ENCODE measurements at places on chromosomes 5 and 9.

DNA sequence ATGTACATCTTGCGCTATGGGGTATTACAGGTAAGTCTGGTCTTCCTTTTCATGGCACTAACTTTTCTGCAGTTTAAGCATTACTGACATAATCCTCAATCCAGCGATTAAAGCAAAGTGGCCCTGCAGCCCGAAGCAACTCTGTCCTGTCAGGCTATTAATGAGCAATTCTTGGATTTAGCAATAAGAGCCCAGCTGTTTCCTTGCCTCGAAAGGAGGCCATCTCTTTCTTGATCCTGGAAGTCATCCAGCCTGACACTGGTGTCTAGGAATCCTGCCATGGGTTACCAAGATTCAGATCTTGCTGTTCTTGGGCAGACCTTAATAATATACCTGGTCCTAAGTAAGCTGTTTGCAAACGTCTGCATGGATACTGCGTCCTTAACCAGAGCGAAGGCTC lies 102.0 kb downstream of the RFK start:
- DNase-seq: no peak

GRCh38 chr9:72361217-72361616 lies 3.8 kb downstream of the ZFAND5 start:
- DNase-seq: no peak

GRCh38 chr9:80646211-80646610 lies 1043.1 kb downstream of the TLE1 start:
- no peak for DNase-seq

DNA sequence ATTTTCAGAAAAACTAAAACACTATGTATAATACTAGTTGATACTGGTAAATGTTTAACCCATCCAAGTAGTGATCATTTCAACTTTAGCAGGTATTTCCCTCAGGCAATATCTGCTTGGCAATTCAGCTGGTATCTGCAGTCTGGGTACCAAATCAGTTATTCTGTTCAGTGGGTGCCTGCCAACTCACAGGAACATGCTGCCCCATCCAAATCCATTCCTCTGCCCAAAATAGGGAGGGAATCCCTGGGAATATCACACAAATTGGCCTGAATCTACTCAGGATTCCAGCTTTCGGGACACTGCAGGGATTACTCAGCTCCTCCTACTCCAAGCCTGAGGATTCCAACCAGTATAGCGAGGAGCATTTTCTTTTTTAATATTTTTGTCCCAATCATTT lies 61.7 kb upstream of the PDE4D start:
- no peak for DNase-seq

GRCh38 chr9:123359106-123359505 lies 3.1 kb downstream of the CRB2 start:
- DNase-seq: no peak

- no peak for DNase-seq
Measured at GRCh38 chr5:43601454-43602260, 1.3 kb upstream of the NNT start.

- DNase-seq: no peak
Measured at GRCh38 chr9:109923471-109923760, 143.4 kb downstream of the PALM2AKAP2 start.

DNA sequence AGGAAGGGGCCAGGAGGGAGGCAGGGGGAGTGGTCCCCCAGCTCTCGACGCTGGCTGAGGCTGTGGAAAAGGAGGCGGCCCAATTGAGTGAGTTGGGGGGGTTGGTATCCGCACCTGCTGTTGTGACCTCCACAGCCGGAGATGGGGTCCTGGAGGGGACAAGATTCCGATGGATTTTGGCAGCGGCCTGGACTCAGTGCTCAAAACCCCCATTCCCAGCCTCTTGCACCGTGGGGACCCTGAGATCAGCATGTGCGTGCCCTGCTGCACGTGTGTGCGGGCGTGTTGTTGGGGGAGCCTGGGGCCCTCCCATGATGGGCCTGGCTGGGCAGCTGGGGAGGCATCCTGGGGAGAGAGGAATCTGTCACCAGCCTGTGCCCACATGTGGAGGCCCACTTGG lies 15.0 kb downstream of the CNTFR start:
- no peak for DNase-seq

- DNase-seq: no peak
Measured at GRCh38 chr5:30968971-30969370, 224.5 kb upstream of the CDH6 start.

DNA sequence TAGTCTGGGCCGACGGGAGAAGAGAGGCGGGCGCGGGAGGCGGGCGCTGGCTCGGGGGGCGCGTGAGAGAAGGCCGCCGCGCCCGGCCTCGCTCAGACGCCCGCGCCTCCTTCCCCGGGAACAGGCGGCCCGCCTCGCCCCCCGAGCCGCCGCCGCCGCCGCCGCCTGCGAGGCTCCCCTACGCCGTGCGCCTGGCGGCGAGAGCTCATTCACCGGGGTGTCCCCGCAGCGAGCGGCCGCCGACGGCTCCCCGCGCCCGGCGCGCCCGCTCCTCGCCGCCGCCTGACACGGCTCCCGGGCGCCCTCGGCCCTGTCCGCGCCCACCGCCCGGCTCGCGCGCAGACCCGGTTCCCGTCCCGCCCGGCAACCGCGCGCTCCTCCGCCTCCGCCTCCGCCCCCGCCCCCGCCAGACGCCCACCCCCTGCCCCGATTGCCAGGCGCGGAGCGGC lies at the start of gene GNAQ:
Gene GNAQ (minus strand): TSS at position 368 of the 449 bp plus-strand sequence. CDS start 576 bp downstream, outside the sequence.
- peak; percentile 51 for DNase-seq

DNA sequence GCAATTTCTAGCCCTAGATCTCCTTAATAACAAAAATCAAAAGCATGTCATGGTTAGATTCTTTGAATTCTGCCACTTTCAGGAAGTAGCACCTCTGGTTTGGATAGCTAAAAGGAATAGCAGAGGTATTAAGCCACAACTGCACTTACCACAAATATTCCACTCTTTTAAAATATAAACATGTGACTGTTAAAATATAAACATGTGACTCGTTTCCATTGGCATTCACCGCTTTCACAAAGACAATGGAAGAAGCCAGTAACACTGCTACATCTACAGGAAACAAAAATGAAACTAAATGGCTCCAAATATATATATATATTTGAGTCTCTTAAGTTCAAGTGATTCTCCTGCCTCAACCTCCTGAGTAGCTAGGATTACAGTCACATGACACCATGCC lies 222.9 kb downstream of the ARL15 start:
- no peak for DNase-seq

DNA sequence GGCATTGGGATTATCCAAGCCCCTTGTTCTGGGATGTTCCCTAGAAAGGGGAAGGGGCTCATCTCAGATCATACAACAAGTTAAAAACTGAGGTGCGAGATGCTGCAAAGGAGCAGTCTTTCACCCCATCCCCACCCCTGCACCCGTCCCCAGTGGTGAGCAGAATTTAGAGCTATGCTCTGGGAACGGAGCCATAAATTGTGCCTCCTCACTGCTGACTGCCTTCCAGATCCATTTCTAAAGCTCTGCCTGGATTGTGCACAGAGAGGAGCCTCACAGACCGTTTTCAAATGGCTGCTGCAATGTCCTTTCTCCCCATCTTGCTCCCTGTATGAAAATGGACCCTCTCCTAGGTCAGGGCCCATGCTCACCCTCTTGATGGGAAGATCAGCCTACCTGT lies 8.3 kb downstream of the SLC25A48 start:
- DNase-seq: no peak

DNA sequence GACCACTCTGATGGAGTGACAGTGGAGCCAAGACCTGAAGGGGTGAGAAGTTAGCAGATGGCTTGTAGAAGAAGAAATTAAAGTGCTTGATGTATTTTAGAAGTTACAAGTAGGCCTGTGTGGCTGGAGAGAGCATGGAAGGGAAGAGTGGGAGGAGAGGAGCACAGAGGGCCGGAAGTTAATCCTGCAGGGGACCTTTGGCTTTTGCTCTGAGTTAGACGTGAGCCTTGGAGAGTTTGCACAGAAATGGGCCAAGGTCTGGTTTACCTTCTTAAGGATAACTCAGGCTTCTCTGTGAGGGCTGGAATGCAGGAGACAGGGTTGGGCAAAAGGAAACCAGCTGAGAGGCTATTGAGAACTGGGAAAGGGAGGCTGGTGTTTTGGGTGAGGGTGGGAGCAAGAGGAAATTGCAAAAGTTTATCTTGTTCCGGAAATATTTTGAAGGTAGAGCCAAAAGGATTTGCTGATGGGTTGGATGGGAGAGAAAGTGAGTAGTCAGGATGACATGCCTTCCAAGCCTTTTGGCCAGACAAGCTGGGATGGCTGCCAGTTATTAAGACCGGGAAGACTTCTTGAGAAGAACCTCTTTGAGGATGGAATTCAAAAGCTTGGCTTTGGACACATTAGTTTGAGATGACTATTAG lies 17.5 kb upstream of the F2RL1 start:
- DNase-seq: no peak

DNA sequence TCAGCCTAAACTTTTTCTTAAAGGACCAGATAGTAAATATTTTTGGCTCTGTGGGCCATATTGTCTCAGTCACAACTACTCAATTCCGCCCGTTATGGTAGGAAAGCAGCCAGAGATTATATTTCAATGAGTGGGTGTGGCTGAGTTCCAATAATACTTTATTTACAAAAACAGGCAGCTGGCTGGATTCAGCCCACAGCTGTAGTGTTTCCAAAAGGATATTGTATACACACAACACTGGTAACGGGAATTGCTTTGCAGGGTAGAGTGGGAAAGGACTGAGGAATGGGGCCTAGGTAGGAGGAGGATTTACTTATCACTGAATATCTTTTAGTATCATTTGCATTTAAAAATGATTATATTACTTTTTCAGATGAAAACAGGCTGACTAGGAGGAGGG lies 21.0 kb downstream of the GCNT4 start:
- no peak for DNase-seq

GRCh38 chr9:4984171-4984620 lies 876 bp upstream of the JAK2 start:
- DNase-seq: no peak

- no peak for DNase-seq
Measured at GRCh38 chr5:147968855-147969254, 62.5 kb upstream of the C5orf46 start.

- DNase-seq: no peak
Measured at GRCh38 chr5:153367466-153367865, 123.0 kb upstream of the GRIA1 start.

DNA sequence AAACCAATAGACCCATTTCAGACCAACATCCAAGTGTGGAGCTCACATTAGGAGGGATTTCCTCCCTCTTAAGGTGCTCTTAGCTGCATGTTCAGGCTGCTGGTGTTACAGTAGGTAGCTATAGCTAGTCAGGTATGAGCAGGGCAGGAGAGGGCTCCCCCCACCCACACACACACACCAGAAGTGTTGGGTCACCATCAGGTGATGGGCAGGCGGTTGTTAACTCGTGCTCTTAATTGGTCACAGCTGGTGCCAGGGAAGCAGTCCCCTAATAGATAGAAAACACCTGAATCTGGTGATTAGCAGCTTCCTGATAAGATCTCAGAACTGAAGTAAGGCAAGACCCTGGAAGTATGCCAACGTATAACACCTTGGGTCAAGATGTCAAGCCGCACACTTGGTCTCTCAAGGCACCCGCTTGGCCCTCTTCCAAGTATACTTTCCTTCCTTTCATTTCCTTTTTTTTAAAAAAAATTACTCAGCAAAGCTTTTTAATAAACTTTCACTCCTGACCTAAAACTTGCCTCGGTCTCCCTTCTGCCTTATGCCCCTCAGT lies 532.4 kb downstream of the DNAH5 start:
- DNase-seq: no peak

- DNase-seq: no peak
Measured at GRCh38 chr5:64147849-64148441, 17.7 kb upstream of the RNF180 start.

DNA sequence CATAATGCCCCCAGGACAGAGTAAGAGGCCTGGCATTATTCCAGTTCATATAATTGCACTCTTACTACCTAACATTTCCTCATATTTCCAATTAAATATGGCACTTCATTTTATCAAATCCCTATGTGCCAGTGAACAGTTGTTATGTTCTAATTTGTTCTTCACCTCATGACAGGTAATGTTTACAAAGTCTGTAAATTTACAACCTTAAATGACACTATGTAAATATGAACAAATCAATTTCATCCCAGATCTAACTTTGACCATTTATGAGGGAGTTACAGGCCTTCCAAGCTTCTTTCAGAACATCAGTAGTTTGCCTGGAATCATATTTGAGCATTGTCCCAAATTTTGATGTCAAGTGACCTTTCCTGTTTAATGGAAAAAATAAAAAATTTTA lies 592.6 kb upstream of the CDH6 start:
- DNase-seq: no peak

DNA sequence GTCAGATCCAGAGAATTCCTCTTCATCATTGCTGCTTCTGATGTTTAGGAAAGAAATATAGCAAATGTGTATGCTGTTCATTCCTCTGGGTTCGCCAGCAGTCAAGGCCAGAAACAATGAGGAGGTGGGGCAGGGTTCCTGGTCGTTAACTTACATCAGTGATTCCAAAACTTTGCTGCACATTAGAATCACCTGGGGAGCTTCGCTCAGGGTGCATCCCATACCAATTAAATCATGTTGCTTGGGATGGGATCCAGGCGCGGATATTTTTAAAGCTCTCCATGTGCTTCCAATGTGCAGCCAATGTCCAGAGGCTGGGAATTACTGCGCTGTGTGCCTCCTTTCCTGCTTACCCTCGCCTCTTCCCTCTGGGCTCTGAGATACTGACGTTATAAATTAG lies 227.9 kb upstream of the KLF9 start:
- DNase-seq: no peak

GRCh38 chr9:33239921-33240320 lies at the start of gene SPINK4:
SPINK4 (plus strand) TSS chr9:33240167; CDS start chr9:33240209, 42 bp downstream.
- DNase-seq: no peak

GRCh38 chr5:84393969-84394368 lies 9.3 kb upstream of the EDIL3 start:
- DNase-seq: no peak

- no peak for DNase-seq
Measured at GRCh38 chr5:149632311-149633251, 51.3 kb downstream of the ARHGEF37 start.

- DNase-seq: no peak
Measured at GRCh38 chr5:33381243-33381642, 59.5 kb upstream of the TARS1 start.

DNA sequence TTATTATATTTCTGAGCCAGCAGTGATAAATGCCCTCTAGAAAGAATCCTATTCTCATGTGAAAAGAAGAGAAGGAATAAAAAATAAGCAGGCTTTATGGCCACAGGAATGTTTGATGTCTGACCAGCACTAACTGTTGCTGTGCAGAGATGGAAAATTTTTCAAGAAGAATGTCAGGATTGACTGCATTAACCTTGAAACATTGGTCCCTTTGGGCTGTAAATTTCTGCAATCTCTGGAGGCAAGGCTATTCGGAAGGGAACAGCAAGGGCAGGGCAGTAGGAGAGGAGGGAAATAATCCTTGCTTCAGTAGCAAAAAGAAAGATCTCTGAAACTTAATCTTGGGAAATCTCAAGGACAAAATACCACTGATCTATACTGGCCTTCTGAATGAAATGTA lies 415.2 kb downstream of the DNAH5 start:
- DNase-seq: no peak

- DNase-seq: no peak
Measured at GRCh38 chr9:6931913-6932312, 174.1 kb downstream of the KDM4C start.

- DNase-seq: no peak
Measured at GRCh38 chr9:125180876-125181275, 8.7 kb downstream of the PPP6C start.
